ENCODE measurements at places on chromosomes 7 and 10.

- no peak for DNase-seq
These were observed 64.6 kb downstream of the MDFIC start for GRCh38 chr7:114986190-114987180.

DNA sequence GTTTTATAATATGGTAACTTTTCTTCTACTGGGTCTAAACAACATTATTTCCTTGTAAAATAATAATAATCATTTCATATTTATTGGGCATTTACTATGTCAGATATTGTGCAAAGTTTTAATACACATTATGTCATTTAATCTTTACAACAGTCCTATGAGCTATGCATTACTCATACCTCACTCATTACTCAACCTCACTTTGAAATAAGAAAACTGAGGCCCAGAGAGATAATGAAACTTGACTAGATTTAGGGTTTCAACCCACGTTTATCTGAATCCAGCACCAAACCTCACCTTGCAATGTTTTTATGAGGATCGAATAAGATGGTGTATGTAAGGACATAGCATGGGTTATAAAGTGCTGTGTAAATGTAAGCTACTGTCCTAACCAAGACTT, 153.2 kb upstream of the SLC13A1 start:
- DNase-seq: no peak

- no peak for DNase-seq
These were observed 243.6 kb downstream of the CHCHD3 start for GRCh38 chr7:132838313-132838712.

DNA sequence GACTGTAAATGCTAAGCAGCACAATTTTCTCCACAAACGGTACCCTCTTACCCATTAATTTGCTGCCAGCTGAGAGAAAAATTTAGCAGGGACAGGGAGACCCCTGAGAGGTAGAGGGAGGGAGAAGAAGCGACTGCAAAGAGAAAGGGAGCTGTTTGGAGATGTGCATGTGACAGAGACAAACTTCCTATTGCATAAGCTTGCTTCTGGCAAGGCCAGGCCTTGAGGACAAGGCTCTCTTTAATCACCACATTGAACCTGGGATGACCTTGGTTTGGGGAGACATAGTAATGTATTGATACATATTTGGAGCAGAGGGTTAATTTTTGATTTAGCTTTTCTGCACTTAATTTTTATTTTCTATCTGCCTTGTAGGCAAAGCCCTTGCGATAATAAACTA, 31.1 kb upstream of the HIBADH start:
- no peak for DNase-seq

- peak; percentile 37 for DNase-seq
These were observed 268.6 kb downstream of the HGF start for GRCh38 chr7:81501220-81501619.

DNA sequence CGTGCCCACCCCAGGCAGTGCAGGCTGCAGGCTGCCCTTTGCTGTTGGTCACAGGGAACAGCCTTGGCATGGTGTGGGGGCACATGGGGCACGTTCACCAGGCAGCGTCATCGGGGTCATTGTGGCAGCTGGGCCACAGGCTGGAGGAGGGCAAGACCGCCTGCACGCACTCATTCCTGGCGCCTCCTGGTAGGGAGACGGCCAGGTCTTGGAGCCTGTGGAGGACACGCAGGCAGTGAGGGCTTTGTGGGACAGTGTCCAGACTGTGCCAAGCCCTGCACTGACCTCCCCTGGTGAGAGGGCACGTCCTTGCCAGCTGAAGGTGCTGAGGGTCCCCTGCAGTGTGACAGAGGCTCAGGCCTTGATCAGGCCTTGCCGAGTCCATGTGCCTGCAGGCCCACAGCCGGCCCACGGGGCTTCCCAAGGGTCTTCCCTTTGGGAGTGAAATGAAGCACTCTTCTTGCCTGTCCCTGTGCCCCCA, 76.4 kb downstream of the NKX6-2 start:
- no peak for DNase-seq

GRCh38 chr7:33849971-33850559, 55.3 kb upstream of the BMPER start:
- DNase-seq: no peak
